ENCODE measurements at places on chromosomes 7 and 10. TPM values are rescaled to one million over a fixed set of nuclear protein-coding genes. Genes with fewer than 3 reads are reported as not detected.

The HOXA1 gene
- 5.5 TPM for total RNA-seq

The FZD1 gene
- total RNA-seq, result 13.3 TPM

The VWDE gene
- total RNA-seq, result not detected

GRCh38 chr10:111921821-111922220 lies 261.7 kb downstream of the GPAM start:
- no peak for DNase-seq

DNA sequence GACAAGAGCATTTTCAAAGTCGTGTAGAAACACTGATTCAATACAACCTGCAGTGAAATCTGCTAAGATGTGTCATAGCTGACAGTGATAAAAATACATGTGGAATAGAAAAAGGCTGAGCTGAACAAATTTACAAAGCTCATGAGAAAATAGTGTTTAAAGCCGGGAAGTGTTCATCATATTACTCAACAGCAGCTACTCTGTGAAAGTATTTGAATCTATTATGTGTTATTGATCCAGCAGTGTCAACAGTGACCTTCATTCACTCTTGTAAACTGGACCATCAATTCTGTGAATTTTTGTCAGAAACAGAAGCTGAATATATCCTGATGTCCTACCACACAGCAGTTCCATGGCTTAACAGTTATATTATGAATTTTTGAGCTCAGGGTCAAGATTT lies 11.6 kb downstream of the DYDC1 start:
- DNase-seq, result no peak

- no peak for DNase-seq
Measured at GRCh38 chr7:87498893-87499292, 23.4 kb upstream of the ABCB4 start.

DNA sequence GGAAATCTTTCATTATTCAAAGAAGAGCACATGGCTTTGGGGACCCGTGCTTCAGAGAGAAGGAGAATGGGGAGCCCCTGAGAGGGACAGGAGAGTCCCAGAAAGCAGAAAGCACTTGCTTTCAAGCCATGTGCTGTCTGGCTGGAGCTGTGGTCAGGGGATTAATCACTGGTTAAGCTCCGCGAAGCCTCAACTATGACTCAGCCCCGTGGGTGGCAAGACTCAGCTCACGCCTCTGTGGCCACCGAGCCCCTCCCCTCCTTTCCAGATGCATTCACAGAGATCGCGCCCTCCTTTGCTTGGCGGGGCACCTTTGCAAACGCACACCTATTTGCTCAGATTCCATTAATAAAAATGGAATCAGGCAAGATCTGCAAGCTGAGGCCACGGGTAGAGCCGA lies 202.9 kb upstream of the TCERG1L start:
- no peak for DNase-seq

DNA sequence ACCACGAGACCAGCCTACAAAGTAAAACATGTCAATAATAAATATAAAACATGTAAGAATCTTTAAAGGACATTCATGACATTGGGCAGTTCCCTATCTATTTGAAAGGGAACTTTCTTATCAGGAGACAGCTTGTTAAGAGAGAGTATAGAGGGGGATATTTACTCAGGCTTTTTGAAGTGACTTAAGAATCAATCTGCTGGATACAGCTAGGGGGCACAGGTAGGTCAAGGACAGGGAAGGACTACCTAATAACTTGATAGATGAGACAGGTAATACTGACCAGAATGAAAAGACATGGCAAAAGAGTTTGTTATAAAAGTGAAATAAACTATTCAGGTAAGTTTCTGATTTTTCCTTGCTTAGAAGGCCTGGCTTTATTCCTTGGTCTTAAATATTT lies 21.8 kb upstream of the LRRD1 start:
- no peak for DNase-seq

GRCh38 chr7:151690606-151691005 lies 170.9 kb upstream of the RHEB start:
- DNase-seq, result peak; percentile 30

DNA sequence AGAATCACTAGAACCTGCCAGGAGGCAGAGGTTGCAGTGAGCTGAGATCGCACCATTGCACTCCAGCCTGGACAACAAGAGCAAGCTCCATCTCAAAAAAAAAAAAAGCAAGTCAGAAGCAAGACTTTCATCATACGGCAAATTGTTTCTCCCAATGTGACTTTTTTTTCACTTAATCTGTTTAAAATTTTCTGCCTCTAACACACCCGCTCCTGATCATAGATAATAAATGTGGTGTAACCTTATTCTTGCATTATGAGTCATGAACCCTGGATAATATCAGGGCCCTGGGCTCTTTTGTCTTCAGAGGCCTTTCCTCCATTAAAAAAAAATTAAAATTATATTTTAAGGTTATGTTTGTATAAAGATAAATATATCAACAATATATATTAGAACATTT lies 111.4 kb upstream of the JCAD start:
- DNase-seq, result no peak
